ENCODE measurements at places on chromosomes 3 and 15. TPM values are rescaled to one million over a fixed set of nuclear protein-coding genes. Genes with fewer than 3 reads are reported as not detected.

ATOSA gene
- total RNA-seq: 128 TPM

SEMA6D gene
- total RNA-seq: 4.3 TPM

USF3 gene
- 22.7 TPM for total RNA-seq

KLHL6 gene
- 1.5 TPM for total RNA-seq

MASP1 gene
- total RNA-seq: 0.55 TPM

DNA sequence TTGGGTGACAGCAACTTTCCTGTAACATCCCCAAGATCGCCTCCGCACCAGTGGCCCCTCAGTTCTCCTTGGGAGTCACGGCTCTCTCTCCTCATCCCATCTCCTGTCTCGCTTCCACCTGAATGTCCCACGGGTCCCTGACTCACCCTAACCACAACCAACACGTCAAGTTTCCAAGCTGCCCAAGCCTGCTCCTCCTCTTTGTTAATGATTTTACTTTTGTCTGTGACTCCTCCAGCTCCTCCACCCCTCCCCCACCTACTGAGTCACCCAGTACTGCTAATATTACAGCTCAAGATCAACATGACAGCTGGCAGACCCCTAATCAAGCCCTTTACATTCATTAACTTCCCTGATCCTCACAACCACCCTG, 39.3 kb downstream of the BDH1 start:
- DNase-seq: no peak
- H3K4me1 ChIP-seq: no peaks in the 10 kb centered on the region

- peak; percentile 58 for DNase-seq
- H3K27me3 ChIP-seq: no peaks in the 10 kb centered on the region
- no peaks in the 10 kb centered on the region for H3K36me3 ChIP-seq
- H3K27ac ChIP-seq: no peak within 1 kb of the TSS
- H3K4me1 ChIP-seq: no peaks in the 10 kb centered on the region
Observed at GRCh38 chr3:50674349-50675178, at the start of gene DOCK3. Gene DOCK3 (plus strand): TSS chr3:50674927. CDS start chr3:50675264, 337 bp downstream.

GRCh38 chr3:141237701-141238521, 6.3 kb downstream of the PXYLP1 start:
- no peaks in the 10 kb centered on the region for H3K36me3 ChIP-seq
- no peak for DNase-seq
- no peak overlapping the region for H3K27ac ChIP-seq
- no peak overlapping the region for H3K4me3 ChIP-seq
- H3K4me1 ChIP-seq: peaks cover 4% of the 10 kb centered on the region

DNA sequence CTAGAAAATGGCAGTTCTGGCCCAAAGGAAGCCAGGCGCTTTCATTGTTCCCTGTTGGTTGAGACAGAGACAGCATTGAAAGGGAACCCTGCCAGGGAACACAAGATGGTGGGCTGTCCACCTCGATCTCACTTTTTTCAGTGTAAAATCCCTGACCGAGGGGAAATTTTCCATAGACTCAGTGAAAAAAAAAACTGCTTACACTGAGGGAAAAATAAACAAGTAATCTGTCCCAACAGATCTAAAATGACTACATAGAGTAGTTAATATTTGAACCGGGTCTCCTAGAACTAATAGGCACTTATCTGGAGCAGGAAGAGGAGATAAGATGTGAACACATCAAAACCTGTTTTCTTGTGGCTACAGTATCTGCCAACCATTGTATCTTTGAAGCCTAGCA, 763.4 kb upstream of the GOLIM4 start:
- no peaks in the 10 kb centered on the region for H3K36me3 ChIP-seq
- H3K27ac ChIP-seq: no peak overlapping the region
- no peak overlapping the region for H3K4me3 ChIP-seq

DNA sequence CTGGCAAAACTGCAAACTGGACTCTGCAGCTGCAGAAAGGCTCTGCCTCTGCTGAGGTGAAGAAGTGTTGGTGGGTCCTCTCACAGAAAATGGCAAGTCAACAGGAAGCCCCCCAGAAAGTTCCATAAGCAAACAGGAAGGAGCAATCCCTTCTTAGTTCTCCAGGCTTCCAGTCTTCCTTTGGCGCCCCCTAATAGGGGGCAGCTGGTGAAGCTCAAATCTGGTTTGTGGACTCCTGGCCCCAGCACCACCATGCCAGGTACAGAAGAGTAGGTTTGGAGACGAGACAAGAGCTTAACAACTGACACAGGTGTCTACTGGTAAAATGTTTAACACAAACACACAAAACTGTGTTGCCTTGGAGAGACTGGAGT, 35.5 kb downstream of the LEO1 start:
- peaks cover 3% of the 10 kb centered on the region for H3K4me1 ChIP-seq
- DNase-seq: no peak
- H3K27ac ChIP-seq: no peak overlapping the region
- H3K4me3 ChIP-seq: no peak overlapping the region
- no peaks in the 10 kb centered on the region for H3K27me3 ChIP-seq
- H3K36me3 ChIP-seq: no peaks in the 10 kb centered on the region

- no peaks in the 10 kb centered on the region for H3K36me3 ChIP-seq
- no peaks in the 10 kb centered on the region for H3K27me3 ChIP-seq
- peaks cover 10% of the 10 kb centered on the region for H3K4me1 ChIP-seq
Observed at GRCh38 chr3:186823386-186823785, 17.1 kb upstream of the RFC4 start.

DNA sequence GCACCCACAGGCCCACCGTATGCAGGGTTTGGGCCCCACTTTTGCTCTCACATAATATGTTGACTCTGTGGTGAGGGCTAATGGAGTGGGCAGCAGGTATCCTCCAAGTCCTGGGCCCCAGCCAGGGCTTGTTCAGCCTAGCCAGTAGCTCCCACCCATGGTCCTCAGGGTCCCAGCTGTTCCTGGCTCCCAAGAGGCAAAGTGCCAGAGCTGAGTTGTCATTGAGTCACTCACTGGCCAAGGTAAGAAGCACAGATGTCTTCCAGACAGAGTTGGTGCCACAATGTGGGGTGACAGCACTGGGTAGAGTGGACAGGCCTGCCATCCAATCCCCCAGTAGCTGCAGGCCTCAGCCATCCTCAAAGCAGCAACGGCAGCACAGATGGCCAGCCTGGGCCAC, 4.3 kb downstream of the SHF start:
- H3K4me1 ChIP-seq: no peaks in the 10 kb centered on the region
- H3K27me3 ChIP-seq: no peaks in the 10 kb centered on the region
- no peak overlapping the region for H3K27ac ChIP-seq
- H3K36me3 ChIP-seq: no peaks in the 10 kb centered on the region
- H3K4me3 ChIP-seq: no peak overlapping the region

DNA sequence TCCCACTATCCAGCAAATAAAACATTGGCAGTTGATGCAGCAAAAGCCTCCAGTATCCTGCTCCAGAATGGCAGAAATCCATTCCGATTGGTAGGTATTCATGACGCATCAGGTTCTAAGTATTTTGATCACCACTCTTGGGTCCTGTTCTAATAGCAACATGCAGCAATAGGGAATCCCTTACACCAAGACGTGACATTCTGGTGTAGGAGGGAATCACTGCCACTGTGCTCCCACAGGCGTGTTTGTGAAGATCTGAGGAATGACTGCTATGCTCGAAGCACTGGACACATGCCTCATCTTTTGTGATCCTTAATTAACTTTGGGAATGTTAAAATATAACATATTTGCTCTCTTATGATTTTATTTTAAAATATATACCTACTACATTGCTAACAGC, 552.9 kb downstream of the MECOM start:
- no peak overlapping the region for H3K27ac ChIP-seq
- no peak for DNase-seq
- no peak overlapping the region for H3K4me3 ChIP-seq
- no peaks in the 10 kb centered on the region for H3K4me1 ChIP-seq
- H3K27me3 ChIP-seq: no peaks in the 10 kb centered on the region

DNA sequence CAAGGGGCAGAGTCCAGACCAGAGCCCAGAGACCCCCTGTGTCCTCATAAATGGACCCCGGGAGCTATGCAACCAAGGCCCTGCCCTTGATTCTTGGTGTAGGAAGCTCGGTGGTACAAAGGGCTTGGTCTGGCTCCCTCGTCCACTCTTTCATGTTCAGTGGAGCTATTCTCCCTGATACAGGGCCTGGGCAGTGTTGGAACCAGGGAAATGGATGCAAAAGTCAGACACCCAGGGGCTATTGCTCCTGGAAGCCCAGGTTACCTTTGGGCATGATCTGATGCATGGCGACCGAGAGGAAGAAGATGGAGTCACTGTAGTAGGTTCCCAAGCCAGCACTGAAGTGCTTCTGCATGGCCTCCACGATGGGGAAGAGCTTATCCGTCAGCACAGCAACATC, 44.5 kb downstream of the XXYLT1 start:
- H3K36me3 ChIP-seq: no peaks in the 10 kb centered on the region
- H3K4me1 ChIP-seq: peaks cover 9% of the 10 kb centered on the region
- no peak overlapping the region for H3K27ac ChIP-seq
- H3K27me3 ChIP-seq: no peaks in the 10 kb centered on the region
- no peak overlapping the region for H3K4me3 ChIP-seq
- DNase-seq: no peak

DNA sequence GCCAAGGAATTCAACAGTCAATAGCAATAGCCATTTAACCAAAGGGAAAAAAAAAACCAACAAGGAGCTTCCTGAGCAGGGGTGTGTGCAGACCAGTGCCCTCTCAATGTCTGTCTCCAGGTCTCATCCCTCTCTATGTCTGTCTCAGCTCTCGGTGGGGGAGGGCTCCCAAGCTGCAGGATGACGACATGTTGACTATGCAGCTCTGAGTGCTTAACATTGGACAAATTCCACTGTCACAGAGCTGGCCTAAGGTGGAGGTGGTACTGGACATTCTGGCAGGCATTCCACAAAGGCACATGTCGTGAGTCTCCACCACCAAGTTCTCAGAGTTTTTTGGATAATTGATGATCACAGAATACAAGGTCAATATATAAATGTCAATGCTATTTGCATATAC, 2.0 kb upstream of the CAPN7 start:
- DNase-seq: no peak
- H3K4me1 ChIP-seq: peaks cover 16% of the 10 kb centered on the region
- no peaks in the 10 kb centered on the region for H3K27me3 ChIP-seq
- H3K27ac ChIP-seq: no peak overlapping the region

DNA sequence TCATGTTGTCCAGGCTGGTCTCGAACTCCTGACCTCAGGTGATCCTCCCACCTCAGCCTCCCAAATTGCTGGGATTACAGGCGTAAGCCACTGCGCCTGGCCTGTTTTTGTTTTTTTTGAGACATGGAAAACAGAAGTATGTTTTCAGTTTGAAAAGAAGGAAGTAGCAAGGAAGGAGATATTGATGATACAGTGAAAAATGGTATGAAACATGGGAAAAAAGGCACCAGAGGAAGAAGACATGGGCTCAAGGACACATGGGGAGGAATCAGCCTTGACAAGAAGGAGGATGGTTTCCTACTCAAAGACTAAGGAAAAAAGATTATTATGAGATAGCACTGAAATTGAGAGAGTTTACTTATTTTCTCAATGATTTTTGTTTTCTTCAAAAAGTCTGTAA, 30.7 kb downstream of the FMN1 start:
- no peaks in the 10 kb centered on the region for H3K36me3 ChIP-seq
- no peaks in the 10 kb centered on the region for H3K27me3 ChIP-seq
- no peak overlapping the region for H3K4me3 ChIP-seq
- no peaks in the 10 kb centered on the region for H3K4me1 ChIP-seq
- no peak overlapping the region for H3K27ac ChIP-seq
- DNase-seq: no peak

GRCh38 chr15:29442532-29442931, 172.9 kb upstream of the NSMCE3 start:
- H3K36me3 ChIP-seq: no peaks in the 10 kb centered on the region
- no peak overlapping the region for H3K27ac ChIP-seq
- no peaks in the 10 kb centered on the region for H3K27me3 ChIP-seq
- H3K4me1 ChIP-seq: no peaks in the 10 kb centered on the region
- H3K4me3 ChIP-seq: no peak overlapping the region
- DNase-seq: no peak

DNA sequence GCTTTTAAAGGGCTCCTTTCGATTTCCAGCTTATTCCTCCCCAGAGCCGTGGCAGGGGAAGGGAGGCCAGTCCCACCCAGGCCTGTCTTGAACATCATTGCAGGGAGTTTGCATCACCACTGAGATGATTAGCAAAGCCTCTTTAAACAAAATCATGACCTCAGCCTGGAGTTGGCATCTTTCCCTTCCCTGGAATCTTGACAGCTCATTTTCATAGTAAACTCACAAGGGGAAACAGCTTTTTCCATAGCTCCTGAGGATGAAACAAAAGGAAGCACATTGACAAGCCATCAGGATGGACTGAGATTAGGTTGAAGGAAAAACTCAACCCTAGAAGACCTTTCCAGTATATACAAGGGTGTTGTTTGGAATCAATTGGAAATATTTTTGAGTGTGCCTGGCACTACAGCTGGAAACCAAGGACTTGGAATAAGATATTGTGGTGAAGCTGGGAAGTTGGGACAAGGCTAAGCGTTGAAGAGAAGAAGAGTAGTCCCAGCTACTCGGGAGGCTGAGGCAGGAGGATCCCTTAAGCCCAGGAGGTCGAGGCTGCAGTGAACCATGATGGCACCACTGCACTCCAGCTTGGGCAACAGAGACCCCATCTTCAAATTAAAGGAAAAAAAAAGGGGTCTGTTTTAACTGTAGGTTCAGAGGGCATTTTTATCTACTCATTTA, 3.1 kb upstream of the LARP6 start:
- H3K4me1 ChIP-seq: peaks cover 16% of the 10 kb centered on the region
- H3K27me3 ChIP-seq: no peaks in the 10 kb centered on the region
- H3K27ac ChIP-seq: peak overlapping the region; percentile 51
- no peak overlapping the region for H3K4me3 ChIP-seq
- peak; percentile 69 for DNase-seq

- DNase-seq: no peak
- no peak overlapping the region for H3K4me3 ChIP-seq
- no peak overlapping the region for H3K27ac ChIP-seq
Observed at GRCh38 chr3:156581033-156581432, 26.1 kb upstream of the SSR3 start.

DNA sequence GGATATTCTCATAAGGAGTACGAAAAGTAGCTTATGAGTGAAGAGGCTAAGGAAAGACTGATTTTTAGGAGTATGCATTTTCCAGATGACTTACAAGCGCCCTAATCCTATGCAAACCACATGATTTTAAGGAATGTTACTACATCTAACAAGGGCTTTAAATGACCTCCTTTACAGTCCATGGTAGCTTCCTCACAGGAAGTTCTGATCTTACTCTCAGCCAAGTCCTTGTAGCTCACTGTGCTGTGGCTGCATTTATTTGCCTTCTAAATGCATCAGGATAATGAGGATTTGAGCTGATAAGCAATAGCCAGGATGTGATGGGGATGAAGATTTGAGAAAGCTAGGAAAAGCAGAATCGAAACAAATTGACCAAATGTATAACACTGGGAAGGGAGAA, 896.0 kb downstream of the MCTP2 start:
- no peak overlapping the region for H3K27ac ChIP-seq
- DNase-seq: no peak
- no peak overlapping the region for H3K4me3 ChIP-seq
- H3K4me1 ChIP-seq: no peaks in the 10 kb centered on the region
- H3K36me3 ChIP-seq: no peaks in the 10 kb centered on the region

GRCh38 chr3:65878831-65879230, 159.9 kb downstream of the MAGI1 start:
- H3K4me1 ChIP-seq: no peaks in the 10 kb centered on the region
- H3K4me3 ChIP-seq: no peak overlapping the region
- no peak overlapping the region for H3K27ac ChIP-seq
- no peak for DNase-seq
- H3K36me3 ChIP-seq: no peaks in the 10 kb centered on the region

Data from testis (tissue), 5 donors.